ENCODE measurements at places on chromosomes 6 and 20. TPM values are rescaled to one million over a fixed set of nuclear protein-coding genes. Genes with fewer than 3 reads are reported as not detected.

The MOCS3 gene
- 2.2 TPM for total RNA-seq

The SLC17A3 gene
- total RNA-seq: 2.4 TPM

The GPANK1 gene
- 20.3 TPM for total RNA-seq

The RHAG gene
- total RNA-seq: not detected

The PDCD2 gene
- 42.2 TPM for total RNA-seq

The NKAIN4 gene
- not detected for total RNA-seq

The TMEM217 gene
- total RNA-seq: 0.75 TPM

The RIPPLY2 gene
- total RNA-seq: not detected

The ENPP4 gene
- total RNA-seq: 45.0 TPM

The TREM1 gene
- 9.5 TPM for total RNA-seq

The MCM9 gene
- 45.2 TPM for total RNA-seq

The PRDM13 gene
- total RNA-seq: not detected

The DEFB123 gene
- not detected for total RNA-seq

The SIRPD gene
- total RNA-seq: not detected

The NOL7 gene
- 31.3 TPM for total RNA-seq

The RNF114 gene
- total RNA-seq: 108 TPM

The PLEKHG1 gene
- 0.54 TPM for total RNA-seq

The CST3 gene
- 30.0 TPM for total RNA-seq

The GJA10 gene
- total RNA-seq: not detected

The CAP2 gene
- not detected for total RNA-seq

The RIN2 gene
- total RNA-seq: 2.7 TPM

Measured in natural killer cell (primary cell).